ENCODE measurements at places on chromosomes 5 and 9. TPM values are rescaled to one million over a fixed set of nuclear protein-coding genes. Genes with fewer than 3 reads are reported as not detected.

Gene TXNDC8
- not detected for total RNA-seq

Gene PIP5K1B
- total RNA-seq: 10.3 TPM

Gene PGGT1B
- total RNA-seq: 38.3 TPM

Gene UBAC1
- 50.7 TPM for total RNA-seq

Gene SLC34A1
- total RNA-seq: not detected

Gene SLC46A2
- not detected for total RNA-seq

Gene ADGRV1
- 23.2 TPM for total RNA-seq

Gene HAPLN1
- total RNA-seq: 4.9 TPM

Gene C9
- 0.39 TPM for total RNA-seq

Gene SHOC1
- total RNA-seq: not detected

Gene BRD9
- total RNA-seq: 76.2 TPM

Gene ADGRD2
- total RNA-seq: not detected

Gene SLC1A3
- total RNA-seq: 195 TPM

Gene CCDC107
- 11.8 TPM for total RNA-seq

Gene LPAR1
- 20.3 TPM for total RNA-seq

Gene PCDHGB1
- 0.60 TPM for total RNA-seq

Gene NSA2
- total RNA-seq: 190 TPM

Gene C5orf58
- not detected for total RNA-seq

Gene OBP2B
- total RNA-seq: not detected

Gene MAMDC2
- total RNA-seq: not detected

Gene NMUR2
- total RNA-seq: 0.57 TPM

Gene EXOSC3
- 60.3 TPM for total RNA-seq

Gene CCDC183
- total RNA-seq: 4.2 TPM

Gene IARS1
- total RNA-seq: 127 TPM

Gene IRX2
- total RNA-seq: 44.1 TPM

Gene TAF11L5
- not detected for total RNA-seq

Gene KCNT1
- 0.14 TPM for total RNA-seq

Data from Caco-2 (cell line).